ENCODE measurements at places on chromosomes 4 and X. TPM values are rescaled to one million over a fixed set of nuclear protein-coding genes. Genes with fewer than 3 reads are reported as not detected.

GRCh38 chrX:31258166-31258565 lies 186.3 kb upstream of the FTHL17 start:
- peaks cover 5% of the 10 kb centered on the region for H3K27me3 ChIP-seq
- H3K4me1 ChIP-seq, result no peaks in the 10 kb centered on the region
- no peak overlapping the region for H3K4me3 ChIP-seq
- H3K36me3 ChIP-seq, result no peaks in the 10 kb centered on the region

DNA sequence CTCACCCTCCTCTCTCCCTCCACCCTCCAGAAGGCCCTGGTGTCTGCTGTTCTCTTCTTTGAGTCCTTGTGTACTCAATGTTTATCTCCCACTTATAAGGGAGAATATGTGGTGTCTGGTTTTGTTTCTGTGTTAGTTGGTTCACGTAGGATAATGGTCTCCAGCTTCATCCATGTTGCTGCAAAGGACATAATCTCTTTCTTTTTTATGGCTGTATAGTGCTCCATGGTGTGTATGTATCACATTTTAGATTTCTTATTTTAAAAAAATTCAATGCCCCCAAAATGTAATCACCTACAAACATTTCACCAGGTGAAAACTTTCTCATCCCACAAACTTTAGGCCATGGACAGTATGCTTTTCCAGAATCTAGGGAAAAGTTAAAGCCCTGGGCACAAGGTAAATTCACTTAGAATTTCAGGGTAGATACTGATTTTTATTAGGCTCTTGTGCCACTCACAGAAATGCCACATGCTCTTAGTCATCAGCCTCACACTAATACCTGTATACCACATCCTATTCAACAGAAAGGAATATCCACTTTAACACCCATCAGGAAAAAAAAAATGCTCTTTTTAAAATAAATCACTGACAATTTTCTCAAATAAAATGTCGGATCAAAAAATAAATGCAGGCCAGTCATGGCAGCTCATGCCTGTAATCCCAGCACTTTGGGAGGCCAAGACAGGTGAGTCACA lies 104.8 kb upstream of the ENPP6 start:
- no peaks in the 10 kb centered on the region for H3K36me3 ChIP-seq
- no peaks in the 10 kb centered on the region for H3K4me1 ChIP-seq
- DNase-seq, result no peak
- H3K27ac ChIP-seq, result no peak overlapping the region

DNA sequence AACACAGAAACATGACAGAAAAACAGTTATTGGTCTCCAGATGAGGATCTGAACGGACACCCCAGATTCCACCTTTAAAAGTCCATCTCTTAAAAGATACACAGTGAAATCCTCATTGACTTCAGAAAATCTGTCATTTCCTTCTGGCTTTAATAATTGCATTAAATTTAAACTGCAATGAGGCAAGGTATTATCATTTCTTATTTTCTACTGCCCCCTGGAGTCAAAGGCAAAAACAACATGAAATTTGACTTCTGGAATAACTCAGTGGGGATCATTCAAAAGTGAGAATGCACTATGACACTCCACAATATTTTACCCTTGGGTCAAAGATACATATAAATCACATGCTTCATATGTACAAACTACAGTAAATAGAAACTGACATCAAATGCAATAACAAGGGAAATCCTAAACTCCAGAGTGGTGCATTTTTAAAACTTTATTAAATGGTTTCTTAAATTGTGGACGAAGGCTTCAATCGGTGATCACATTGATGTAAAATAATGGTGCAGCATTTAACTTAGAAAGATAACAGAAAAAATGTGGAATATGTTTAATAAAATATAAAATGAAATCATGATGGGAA lies 56.4 kb upstream of the SPANXN1 start:
- DNase-seq, result no peak
- peaks cover 3% of the 10 kb centered on the region for H3K27me3 ChIP-seq
- H3K4me3 ChIP-seq, result no peak overlapping the region
- no peaks in the 10 kb centered on the region for H3K4me1 ChIP-seq

- no peaks in the 10 kb centered on the region for H3K4me1 ChIP-seq
- no peak overlapping the region for H3K4me3 ChIP-seq
- DNase-seq, result no peak
- no peaks in the 10 kb centered on the region for H3K27me3 ChIP-seq
- no peak overlapping the region for H3K27ac ChIP-seq
These were observed 191.4 kb upstream of the MAB21L2 start for GRCh38 chr4:150390531-150390910.

- no peaks in the 10 kb centered on the region for H3K4me1 ChIP-seq
- H3K36me3 ChIP-seq, result no peaks in the 10 kb centered on the region
- DNase-seq, result no peak
These were observed 105.6 kb downstream of the CBLL2 start for GRCh38 chrX:22378296-22378695.

- no peak overlapping the region for H3K27ac ChIP-seq
- H3K4me3 ChIP-seq, result no peak overlapping the region
- no peaks in the 10 kb centered on the region for H3K4me1 ChIP-seq
- no peak for DNase-seq
These were observed 281.7 kb downstream of the UNC5C start for GRCh38 chr4:95267081-95267480.

DNA sequence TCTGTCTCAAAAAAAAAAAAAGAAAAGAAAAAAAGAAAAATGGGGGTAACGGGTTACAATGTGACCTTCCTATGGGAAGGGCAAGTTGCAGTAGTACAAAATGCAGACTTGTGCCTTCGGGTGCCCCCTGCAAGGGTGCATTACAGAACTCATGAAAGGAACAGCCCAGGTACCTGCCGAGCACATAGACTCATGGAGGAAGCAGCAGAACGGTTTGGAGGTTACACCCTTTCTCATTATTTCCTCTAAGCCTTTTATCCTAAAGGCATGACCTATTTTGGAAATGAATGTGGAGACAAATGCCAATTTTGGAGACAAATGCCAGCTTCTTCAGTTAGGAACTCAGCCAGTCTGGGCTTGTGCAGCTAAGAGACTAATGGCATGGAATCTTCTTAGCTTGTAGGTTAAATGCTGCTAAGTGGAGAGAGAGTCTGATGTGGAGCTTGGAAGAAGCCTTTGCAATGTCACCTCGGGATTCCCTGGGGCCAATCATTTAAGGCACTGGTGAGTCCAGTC lies 44.1 kb upstream of the PRKX start:
- no peaks in the 10 kb centered on the region for H3K36me3 ChIP-seq
- H3K4me1 ChIP-seq, result no peaks in the 10 kb centered on the region
- no peak overlapping the region for H3K4me3 ChIP-seq
- no peak overlapping the region for H3K27ac ChIP-seq
- DNase-seq, result no peak
- H3K27me3 ChIP-seq, result no peaks in the 10 kb centered on the region

GRCh38 chr4:37568489-37568888 lies 117.7 kb downstream of the RELL1 start:
- DNase-seq, result no peak
- H3K4me1 ChIP-seq, result no peaks in the 10 kb centered on the region
- no peaks in the 10 kb centered on the region for H3K27me3 ChIP-seq
- H3K27ac ChIP-seq, result no peak overlapping the region
- no peaks in the 10 kb centered on the region for H3K36me3 ChIP-seq

DNA sequence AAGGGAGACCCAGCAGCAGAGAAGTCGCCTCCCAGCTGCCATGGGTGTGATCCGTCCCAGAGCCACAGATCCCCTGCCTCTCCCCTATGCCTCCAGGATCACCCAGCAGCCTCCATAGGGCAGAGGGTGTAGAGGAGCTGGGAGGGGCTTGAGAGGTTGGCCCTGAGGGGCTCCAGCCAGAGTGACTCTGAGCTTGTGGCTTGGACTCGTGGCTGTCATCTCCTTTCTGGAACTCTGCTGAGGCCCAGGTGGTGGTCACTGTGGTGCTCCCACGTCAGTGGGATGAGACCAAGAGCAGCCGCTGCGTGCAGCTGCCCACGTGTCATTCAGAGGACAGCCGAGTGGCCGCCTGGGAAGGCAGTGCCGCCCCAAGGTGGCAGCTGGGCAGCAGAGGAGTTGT lies 4.2 kb downstream of the TACC3 start:
- no peak overlapping the region for H3K27ac ChIP-seq
- peaks cover 7% of the 10 kb centered on the region for H3K4me1 ChIP-seq
- no peak for DNase-seq
- no peaks in the 10 kb centered on the region for H3K27me3 ChIP-seq
- no peaks in the 10 kb centered on the region for H3K36me3 ChIP-seq

DNA sequence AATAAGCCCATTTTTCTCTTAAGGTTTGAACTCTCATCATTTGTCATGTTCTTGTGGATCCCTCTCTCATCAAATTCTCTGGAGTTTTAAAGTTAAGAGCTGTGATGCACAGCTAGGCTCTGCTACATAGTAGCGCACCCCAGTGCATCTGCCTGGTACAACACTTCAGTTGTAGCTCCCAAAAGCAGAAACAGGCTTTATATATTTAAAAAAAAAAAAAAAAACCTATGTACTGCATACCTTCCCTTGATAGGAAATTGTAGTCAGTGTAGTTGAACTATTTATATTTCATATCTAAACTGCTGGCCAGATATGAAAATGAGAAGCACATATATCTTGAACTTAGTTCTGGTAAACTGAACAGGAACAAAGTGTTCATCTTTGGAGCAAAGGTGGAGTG lies 131.4 kb downstream of the KLHL13 start:
- DNase-seq, result no peak
- H3K36me3 ChIP-seq, result no peaks in the 10 kb centered on the region
- no peak overlapping the region for H3K27ac ChIP-seq
- no peaks in the 10 kb centered on the region for H3K4me1 ChIP-seq
- no peak overlapping the region for H3K4me3 ChIP-seq
- H3K27me3 ChIP-seq, result no peaks in the 10 kb centered on the region

DNA sequence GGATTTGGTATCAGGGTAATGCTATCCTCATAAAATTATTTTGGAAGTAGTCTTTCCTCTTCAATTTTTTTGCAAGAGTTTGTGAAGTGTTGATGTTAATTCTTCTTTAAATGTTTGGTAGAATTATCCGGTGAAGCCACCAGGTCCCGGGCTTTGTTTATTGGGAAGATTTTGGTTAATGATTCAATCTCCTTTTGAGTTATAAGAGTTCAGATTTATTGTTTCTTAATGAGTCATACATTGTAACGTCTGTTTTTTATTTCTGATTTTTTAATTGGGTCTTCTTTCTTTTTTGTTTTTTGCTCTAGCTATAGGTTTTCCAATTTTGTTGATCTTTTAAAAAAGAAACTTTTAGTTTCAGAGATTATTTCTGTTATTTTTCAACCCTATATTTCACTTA lies 412.3 kb downstream of the PDGFC start:
- H3K4me3 ChIP-seq, result no peak overlapping the region
- H3K4me1 ChIP-seq, result no peaks in the 10 kb centered on the region
- H3K36me3 ChIP-seq, result no peaks in the 10 kb centered on the region
- no peak for DNase-seq
- no peak overlapping the region for H3K27ac ChIP-seq
- H3K27me3 ChIP-seq, result no peaks in the 10 kb centered on the region

DNA sequence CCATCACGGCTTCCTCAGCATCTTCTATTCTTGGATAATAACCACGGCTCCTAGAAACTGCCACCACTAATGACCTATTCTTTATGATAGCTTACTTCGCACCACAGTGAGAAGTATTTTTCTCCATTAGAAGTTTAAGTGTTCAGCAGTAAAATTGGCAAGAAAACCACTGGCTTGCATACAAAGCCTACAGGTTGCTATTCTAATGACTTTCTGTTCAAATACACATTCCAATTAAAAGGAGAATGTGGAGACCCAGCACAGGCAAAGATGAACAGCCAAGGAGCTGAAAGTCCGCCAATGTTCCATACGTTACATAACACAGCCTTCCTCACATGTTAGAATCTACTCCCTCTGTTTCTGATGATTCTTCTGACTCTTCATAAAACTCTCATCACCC lies 875.0 kb upstream of the PRKX start:
- no peaks in the 10 kb centered on the region for H3K36me3 ChIP-seq
- H3K27me3 ChIP-seq, result no peaks in the 10 kb centered on the region
- H3K4me3 ChIP-seq, result no peak overlapping the region
- DNase-seq, result no peak
- no peaks in the 10 kb centered on the region for H3K4me1 ChIP-seq

DNA sequence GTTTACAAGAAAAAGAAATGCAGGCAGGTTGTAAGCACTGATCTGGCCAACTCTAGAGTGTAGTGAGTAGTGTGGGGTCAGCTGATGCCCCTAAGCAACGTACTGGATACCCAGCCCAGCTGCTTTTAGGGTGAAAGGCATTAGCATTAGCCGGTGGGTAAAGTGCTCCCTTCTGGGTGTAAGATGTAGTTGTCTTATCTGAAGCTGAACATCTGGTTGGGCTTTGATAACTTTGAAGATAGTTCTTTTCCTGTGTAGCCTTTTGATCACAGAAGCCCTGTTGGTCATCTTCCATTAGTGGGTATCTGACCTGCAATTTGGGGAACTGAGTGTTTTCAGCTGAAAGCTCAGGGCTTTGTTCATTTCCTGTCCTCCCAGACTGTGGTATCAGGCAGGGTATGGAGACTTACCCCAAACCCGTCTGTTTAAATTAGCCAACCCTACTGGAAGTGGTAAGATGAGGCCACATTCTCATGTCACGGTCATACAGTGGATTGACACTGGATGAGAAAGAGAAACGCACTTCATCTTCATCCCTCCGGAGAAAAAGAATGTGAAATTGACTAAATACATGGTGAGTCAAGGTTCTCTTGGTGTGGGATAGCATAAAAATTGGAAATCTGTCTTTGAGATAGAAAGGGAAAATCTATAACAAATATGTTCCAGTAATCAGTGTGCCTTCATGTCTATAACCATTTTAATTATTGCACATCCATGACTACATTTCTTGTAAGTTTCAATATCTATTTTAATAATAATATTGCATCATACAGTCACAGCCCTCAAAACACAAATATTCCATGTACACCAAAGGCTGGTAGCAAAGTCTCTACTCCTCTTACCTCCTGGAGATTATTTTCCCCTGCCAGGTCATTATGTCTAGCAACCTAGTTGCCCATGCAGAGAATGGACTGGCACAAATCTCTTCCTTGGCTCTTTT lies 8.7 kb downstream of the RHOH start:
- no peak overlapping the region for H3K4me3 ChIP-seq
- H3K27ac ChIP-seq, result peak overlapping the region; percentile 60
- no peaks in the 10 kb centered on the region for H3K36me3 ChIP-seq
- H3K4me1 ChIP-seq, result no peaks in the 10 kb centered on the region

DNA sequence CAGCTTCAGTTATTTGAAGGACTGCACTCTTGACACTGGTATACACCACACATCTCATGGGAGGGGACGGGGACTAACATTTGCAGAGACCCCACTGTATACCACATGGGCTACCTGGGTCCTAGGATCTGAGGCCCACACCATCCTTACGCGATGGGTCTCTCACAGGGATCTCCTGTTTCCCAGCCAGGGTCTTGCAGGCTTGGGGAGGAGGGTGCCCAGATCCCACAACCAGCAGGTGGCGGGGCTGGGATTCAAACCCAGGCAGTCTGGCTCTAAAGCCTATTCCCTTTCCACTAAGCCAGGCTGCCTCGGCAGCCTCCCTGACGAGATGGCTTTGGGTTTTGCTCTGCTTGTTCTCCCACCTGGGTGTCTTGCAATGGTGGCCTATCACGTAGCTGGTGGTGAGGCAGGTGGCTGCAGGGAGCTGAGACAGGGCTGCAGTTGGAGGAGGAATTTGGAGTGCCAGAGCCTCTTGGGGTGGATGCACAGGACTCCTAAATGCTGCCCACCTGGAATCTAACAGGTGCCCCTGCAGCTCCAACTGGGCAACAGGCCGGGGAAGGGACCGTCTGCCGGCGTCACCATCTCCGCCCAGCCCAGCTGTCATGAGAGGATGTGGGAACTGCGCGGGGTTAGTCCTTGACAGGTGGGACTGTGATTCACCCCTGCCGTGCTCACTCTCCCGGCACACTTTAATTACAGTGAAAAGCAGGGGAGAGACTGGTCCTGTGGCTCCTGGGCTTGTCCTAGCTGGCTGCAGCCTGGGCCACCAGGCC lies 110.7 kb downstream of the PSAPL1 start:
- no peaks in the 10 kb centered on the region for H3K27me3 ChIP-seq
- DNase-seq, result no peak
- H3K36me3 ChIP-seq, result no peaks in the 10 kb centered on the region
- no peak overlapping the region for H3K27ac ChIP-seq

WFS1 gene
- 58.3 TPM for total RNA-seq

XK gene
- total RNA-seq, result 0.88 TPM

SPATA4 gene
- total RNA-seq, result 0.66 TPM

XAGE1A gene
- not detected for total RNA-seq
